ENCODE measurements at places on chromosomes 11 and 22.
A peak's percentile ranks its signal among the peaks of the same experiment; 100 is the strongest.

- no peak for DNase-seq
Measured at GRCh38 chr11:11987503-11988022, 20.9 kb downstream of the DKK3 start.

GRCh38 chr11:19525276-19525675 is 187.4 kb upstream of the NAV2 start:
- no peak for DNase-seq

- DNase-seq = no peak
Measured at GRCh38 chr22:23575601-23576000, 4.5 kb downstream of the IGLL1 start.

DNA sequence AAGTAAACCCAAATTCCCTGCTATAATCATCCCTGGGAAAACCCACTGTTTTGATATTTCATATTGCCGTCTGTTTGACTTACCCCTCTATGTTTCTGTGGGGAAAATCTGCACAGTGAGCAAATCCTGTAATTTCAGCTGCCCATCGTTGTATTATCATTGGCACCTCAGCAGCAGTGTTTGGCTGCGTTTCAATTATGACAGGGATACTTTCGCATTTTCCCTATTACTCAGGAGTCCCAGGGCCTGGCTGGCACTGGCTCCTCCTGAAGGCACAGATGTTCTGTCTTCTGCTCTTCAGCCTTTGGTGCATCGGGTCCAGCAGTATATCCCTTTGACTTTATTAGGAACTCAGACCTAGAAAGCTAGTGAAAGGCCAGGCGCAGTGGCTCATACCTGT is 12.2 kb upstream of the MMP12 start:
- DNase-seq = no peak

DNA sequence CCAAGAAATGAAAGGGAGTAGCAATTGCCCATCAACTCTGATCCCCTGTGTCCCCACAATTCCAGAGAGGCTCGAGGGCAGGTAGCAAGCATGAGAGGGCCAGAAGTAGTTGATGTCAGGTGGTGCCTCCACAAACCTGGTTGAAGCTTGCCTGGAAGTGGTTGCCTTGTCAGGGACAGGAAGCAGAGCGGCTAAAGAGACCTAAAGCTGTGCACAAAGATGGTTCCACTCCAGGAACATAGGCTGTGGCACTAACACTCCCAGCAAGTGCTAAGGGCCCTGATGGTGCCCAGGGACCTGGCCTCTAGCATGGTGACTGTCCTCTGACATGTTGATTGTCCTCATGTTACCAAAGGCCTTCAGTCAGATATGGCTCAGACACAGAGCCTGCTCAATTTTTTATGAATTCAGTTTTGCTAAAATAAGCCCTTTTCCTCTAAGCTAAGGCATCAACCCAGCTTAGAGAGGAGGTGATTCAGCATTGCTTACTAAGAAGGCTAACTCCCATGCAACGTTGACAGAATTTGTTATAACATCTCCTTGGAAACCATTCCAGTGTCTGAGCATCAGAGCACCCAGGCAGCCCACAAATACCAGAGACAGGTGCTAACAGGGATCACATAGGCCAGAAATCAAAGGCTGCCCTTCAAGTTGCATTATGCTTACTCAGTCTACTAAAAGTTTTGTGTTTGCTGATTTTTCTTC is 196.3 kb upstream of the ARHGAP20 start:
- DNase-seq = no peak

- no peak for DNase-seq
Measured at GRCh38 chr22:17910561-17911311, 113.6 kb downstream of the MICAL3 start.

GRCh38 chr11:124658986-124659385 is 14.6 kb downstream of the SIAE start:
- DNase-seq = no peak

GRCh38 chr11:27976262-27976661 is 131.7 kb downstream of the KIF18A start:
- DNase-seq = no peak

- DNase-seq = no peak
Measured at GRCh38 chr11:120354068-120354467, 17.9 kb downstream of the ARHGEF12 start.

GRCh38 chr11:134956450-134957210 is 544.6 kb upstream of the B3GAT1 start:
- DNase-seq = no peak

DNA sequence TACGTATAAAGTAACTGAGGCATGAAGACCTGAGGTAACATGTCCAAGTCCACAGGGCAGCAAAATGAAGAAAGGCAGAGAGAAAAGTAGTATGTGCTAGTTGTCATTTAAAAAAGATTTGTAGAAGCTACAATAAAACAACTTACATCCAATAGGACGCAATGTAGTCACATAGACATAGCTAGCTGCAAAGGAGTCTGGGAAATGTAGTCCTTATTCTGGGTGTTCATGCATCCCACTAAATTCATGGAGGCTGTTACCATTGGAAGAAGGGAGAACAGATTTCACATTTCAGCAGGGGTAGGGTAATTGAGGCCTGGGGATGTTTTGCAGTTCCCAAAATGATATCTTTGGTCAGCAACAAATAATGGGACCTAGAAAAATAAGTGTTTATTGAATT is 571.4 kb downstream of the MIAT start:
- DNase-seq = no peak

DNA sequence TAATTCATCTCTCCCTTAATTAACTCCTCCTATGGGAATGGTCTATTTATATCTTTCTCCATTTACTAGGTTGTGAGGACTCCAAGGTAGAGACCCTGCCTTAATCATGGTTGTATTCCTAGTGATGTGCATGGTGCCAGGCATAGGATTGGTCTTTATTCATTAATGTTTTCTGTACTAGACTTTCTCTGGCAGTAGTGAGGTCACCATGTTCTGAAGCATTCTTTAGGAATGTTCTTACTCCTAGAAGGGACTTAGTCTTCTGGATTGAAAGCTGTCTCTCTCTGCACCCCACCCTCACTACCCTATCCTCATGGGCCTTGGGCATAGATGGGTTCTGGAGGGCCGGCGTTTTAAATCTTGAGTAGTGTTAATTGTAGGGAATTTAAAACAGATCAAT is 10.6 kb upstream of the INSC start:
- DNase-seq = no peak

- DNase-seq = no peak
Measured at GRCh38 chr22:43985532-43985931, 30.3 kb downstream of the SAMM50 start.

- DNase-seq = no peak
Measured at GRCh38 chr11:110176366-110177085, 83.3 kb downstream of the ZC3H12C start.

- no peak for DNase-seq
Measured at GRCh38 chr22:48452766-48453165, 1374.9 kb downstream of the BRD1 start.

GRCh38 chr22:46714550-46714949 is 23.5 kb downstream of the CERK start:
- no peak for DNase-seq

DNA sequence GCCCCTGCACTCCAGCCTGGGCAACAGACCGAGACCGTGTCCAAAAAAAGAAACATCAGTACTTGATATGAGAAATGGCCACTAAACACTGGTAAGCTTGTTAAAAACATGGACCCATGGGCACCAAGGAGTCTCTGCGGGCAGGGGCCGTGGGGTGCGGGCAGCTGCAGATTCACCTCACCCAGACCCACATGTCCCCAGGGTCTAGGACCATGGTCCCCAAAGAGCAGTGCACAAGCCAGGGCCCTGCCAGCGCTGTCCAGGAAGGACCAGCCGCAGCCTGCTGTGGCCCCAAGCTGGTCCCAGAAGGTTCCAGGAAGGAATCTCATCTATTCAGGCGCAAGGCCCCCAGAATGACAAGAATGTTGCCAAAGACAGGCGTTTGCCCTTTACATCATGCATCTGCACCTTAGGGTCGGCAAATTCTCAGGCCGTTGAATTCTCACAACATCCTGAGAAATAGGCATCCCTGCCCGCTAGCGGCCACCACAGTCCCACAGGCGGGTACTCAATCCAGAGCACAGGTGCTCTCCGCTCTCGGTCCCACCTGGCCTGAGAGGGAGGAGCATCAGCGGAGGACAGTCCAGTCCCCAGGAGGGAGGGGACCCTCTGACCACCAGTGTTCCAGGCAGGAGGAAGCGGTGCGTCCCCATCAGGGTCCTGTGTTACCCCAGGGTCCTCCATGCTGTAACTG is 9.5 kb downstream of the YPEL1 start:
- no peak for DNase-seq

- no peak for DNase-seq
Measured at GRCh38 chr22:48438800-48439559, 1388.7 kb downstream of the BRD1 start.

DNA sequence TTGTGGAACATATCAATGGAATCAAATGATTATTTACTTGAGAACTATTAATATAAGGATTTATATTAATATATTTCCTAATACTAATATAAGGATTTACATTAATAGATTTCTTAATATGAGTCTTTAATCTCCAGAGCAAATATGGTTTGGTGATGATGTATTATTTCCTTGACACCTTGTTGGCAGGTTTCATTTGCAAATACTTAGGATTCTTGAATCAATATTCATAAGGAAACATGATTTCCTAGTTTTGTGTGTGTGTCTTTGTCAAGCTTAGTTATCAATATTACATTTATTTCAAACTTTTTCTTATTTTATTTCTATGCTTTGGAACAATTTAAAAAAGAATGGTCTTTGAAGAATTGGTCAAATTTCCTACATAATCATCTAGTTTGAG is 138.5 kb downstream of the RAB38 start:
- no peak for DNase-seq

- no peak for DNase-seq
Measured at GRCh38 chr22:22423681-22424080, 84.9 kb downstream of the ZNF280B start.

- DNase-seq = no peak
Measured at GRCh38 chr11:126594921-126595367, 239.5 kb downstream of the ST3GAL4 start.

DNA sequence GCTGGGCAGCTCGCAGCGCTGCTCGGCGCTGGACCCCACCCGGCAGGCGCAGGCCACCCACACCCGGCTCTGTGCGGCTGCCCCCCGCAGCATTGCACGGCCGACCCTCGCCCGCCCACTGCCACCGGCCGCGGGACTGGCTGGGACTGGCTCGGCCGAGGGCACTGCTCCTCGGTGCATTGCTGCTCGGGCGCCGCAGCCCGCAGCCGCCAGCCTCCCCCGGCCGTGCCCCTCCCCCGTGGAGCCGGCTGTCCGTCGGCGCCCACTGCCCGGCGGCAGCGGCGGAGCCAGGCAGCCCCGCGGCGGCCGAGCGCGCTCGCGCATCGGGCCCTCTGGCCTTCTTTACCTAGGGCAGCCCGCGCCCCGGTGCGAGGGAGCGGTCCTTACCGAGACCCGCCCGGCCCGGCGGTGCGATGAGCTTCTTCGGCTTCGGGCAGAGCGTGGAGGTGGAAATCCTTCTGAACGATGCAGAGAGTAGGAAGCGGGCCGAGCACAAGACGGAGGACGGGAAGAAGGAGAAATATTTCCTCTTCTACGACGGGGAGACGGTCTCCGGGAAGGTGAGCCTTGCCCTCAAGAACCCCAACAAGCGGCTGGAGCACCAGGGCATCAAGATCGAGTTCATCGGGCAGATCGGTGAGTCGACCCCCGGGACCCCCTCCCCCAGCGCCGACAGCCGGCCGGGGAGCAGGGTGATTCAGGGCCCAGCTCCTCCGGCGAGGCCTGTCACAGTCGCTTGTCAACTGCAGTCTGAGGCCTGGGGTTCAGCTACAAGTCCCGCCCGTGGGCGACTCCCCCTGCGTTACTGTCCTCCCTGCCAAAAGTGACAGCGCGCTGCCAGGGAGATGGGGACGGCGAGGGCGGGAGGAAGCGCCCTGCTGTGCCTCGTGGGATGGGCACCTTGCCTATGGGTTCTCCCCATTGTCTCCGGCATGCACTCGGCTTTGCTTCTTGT is 516 bp downstream of the VPS26B start:
- peak; percentile 46 for DNase-seq

GRCh38 chr11:32500001-32500400 is 64.7 kb upstream of the WT1 start:
- DNase-seq = no peak

GRCh38 chr22:40056559-40056958 is 61.8 kb downstream of the FAM83F start:
- DNase-seq = no peak

DNA sequence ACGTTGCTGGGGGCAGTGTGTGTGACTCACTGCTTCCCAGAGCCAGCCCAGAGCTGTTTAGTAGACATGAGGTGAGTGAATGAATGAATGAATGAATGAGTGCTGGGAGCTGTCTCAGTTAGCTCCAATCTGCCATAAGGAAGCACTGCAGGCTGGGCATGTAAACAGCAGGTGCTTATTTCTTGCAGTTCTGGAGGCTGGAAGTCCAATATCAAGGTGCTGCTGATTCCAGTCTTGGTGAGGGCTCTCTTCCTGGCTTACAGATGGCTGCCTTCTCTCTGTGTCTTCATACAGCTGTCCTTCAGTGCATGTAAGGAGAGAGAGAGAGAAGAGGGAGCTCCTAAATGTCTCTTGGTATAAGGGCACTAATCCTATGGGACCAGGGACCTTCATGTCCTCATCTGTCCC is 4.1 kb downstream of the C11orf21 start:
- no peak for DNase-seq

- DNase-seq = no peak
Measured at GRCh38 chr11:70146895-70147520, 56.1 kb upstream of the FADD start.

GRCh38 chr22:43304831-43305590 is 38.2 kb downstream of the SCUBE1 start:
- DNase-seq = no peak

GRCh38 chr11:11626128-11626527 is 4.3 kb upstream of the GALNT18 start:
- DNase-seq = no peak

- no peak for DNase-seq
Measured at GRCh38 chr11:120125024-120125423, 12.9 kb downstream of the TRIM29 start.

GRCh38 chr22:34804604-34805003 is 261.4 kb upstream of the ISX start:
- DNase-seq = no peak

GRCh38 chr11:61256710-61257482 is 15.9 kb downstream of the PGA5 start:
- DNase-seq = peak; percentile 84

- no peak for DNase-seq
Measured at GRCh38 chr11:17559341-17560087, 12.5 kb downstream of the OTOG start.

DNA sequence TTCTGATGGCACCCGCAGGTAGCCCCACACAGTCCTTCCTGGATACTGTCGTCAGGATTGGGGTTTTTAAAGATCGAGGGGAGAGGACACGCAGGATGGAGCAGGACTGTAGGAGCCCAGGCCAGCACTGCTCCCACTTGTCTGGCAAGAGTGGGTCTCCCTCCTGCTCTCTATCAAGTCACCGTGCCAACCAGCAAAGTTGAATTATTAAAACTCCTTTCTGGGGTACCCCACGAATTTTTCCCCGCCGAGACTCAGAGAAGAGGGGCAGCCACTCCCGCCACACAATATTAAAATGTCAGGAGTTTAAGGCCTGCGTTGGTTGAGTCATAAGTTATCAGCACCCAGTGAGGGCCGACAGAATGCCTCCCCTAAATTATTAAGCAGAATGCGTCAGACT is 10.1 kb downstream of the LMO1 start:
- no peak for DNase-seq

GRCh38 chr11:31110830-31111229 is 258.7 kb downstream of the DCDC1 start:
- no peak for DNase-seq
